ENCODE measurements at places on chromosomes 1 and 21.

DNA sequence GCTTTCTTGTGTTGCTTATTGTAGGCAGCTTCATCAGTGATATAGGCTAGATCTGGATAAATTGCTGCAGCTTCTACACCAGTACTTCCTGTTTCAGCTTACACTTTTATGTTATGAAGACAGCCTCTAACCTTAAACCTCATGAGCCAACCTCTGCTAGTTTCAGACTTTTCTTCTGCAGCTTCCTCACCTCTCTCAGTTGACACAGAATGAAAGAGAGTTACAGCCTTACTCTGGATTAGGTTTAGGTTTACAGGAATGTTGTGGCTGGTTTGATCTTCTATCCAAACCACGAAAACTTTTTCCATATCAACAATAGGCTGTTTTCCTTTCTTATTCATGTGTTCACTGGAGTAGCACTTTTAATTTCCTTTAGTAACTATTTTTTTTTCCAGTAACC is 76.9 kb upstream of the RNPC3 start:
- DNase-seq, result no peak

- DNase-seq, result no peak
Measured at GRCh38 chr1:115176189-115176588, 86.9 kb upstream of the TSPAN2 start.

- no peak for DNase-seq
Measured at GRCh38 chr1:214471458-214471857, 79.9 kb downstream of the PTPN14 start.

DNA sequence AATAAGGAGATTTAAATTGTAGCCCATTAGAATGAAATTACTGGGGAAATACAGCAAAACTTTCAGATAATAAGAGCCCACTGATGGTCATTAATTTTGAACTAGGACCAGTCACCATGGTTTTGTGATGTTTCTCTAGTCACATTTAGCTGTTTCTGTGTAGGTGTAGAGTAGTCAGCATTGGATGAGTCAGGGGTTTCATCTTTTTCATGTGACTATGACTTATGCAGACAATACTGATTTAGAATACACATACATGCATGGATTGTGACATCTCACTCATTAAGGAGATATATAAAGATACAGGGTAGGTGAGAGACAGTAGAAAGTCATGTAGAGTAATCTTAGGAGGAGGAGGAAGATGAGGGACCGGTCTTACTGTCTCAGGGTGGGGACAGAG is 1192.7 kb downstream of the KCNT2 start:
- DNase-seq, result no peak

DNA sequence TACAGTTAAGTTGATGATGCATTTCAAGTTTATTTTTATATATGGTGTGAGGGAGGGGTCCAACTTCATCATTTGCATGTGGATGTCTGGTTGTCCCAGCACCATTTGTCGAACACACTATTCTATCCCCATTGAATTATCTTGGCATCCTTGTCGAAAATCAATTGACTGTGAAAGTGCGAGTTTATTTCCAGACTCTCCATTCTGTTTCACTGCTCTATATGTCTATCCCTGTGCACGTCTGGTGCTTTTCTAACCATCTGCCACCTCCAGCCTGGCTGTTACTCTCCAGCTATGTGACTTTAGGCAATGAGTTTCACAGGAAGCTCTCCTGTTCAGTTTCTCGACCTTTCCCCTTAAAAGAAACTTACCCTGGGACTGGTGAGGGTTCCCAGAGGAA is 137.1 kb upstream of the KLHDC7A start:
- DNase-seq, result no peak
